ENCODE measurements at places on chromosomes 16 and 17.

GRCh38 chr16:82963653-82964052 lies 336.9 kb downstream of the CDH13 start:
- DNase-seq: no peak

- no peak for DNase-seq
These were observed 44.4 kb upstream of the ARL4D start for GRCh38 chr17:43354371-43354770.

GRCh38 chr16:20901068-20901435 lies 481 bp downstream of the LYRM1 start:
- DNase-seq: no peak

- DNase-seq: no peak
These were observed 178.7 kb downstream of the GRIN2A start for GRCh38 chr16:10003486-10003885.

DNA sequence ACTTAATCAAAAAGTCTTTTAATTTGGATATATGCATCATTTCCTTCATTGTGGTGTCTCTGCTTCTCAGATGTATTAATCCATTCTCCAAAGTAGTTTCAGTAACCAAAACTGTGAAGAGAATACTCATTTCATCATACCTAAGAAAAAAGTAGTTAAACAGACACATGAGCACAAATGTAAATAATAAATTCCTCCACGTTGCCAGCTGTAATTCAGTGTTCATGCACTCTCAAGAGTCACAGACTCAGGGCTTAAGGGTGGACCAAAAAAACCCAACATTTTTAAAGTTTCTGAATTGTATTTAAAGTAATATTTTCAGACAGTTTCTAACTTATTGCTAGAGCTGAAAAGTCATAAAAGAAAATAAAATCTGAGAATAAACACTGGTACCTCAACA lies 19.0 kb downstream of the POLG2 start:
- DNase-seq: no peak

GRCh38 chr17:2385240-2386210 lies 15.3 kb downstream of the MNT start:
- DNase-seq: no peak

DNA sequence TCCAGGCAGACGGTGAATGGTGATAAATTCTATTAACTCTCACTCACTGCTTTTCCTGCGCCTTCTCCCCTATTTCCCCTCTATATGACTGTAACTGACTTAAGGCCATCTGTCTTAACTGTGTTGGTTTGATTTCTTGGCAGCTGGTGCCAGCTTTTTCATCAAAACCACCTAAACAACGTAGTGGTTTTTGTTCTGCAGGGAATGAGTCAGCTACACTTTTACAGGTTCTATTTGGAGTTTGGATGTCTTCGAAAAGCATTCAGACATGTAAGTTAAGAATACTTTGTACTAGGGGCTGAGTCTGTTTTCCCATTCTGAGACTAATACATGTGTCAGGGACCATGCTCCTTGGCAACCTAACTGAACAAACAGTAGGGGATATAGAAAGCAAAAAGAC lies 8.5 kb downstream of the REXO5 start:
- no peak for DNase-seq

GRCh38 chr17:15660077-15660476 lies 24.0 kb downstream of the TRIM16 start:
- no peak for DNase-seq

GRCh38 chr17:33342025-33342424 lies 48.9 kb upstream of the ASIC2 start:
- DNase-seq: no peak

- DNase-seq: no peak
These were observed 541 bp downstream of the GPT2 start for GRCh38 chr16:46884513-46885293.

GRCh38 chr16:53583401-53583800 lies 80.4 kb upstream of the AKTIP start:
- no peak for DNase-seq

- peak; percentile 79 for DNase-seq
These were observed 30.0 kb downstream of the AXIN2 start for GRCh38 chr17:65531256-65532100.

DNA sequence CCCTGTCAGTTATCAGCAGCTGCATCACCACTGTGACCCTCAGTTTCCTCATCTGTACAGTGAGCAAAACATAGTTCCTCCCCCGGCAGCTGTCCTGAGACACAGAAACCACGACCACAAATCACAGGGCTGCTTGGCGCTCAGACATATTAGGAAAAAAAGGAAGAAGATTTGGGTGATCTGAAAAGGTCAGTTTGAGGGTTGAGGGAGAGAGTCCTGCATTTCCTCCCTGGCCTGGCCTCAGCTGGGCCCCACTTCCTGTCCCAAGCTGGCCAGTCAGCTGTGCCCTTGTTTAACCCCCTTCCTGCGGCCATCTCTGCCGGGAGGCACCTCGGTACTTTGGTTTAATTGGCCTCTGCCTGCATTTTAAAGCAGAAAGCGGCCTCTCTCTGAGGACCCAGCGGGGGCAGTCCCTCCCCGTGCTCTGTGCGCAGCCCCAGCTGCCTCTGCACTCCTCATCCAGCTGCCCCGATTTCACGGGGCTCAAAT lies 24.0 kb upstream of the CIBAR2 start:
- DNase-seq: no peak

GRCh38 chr17:82963104-82963950 lies 116.1 kb upstream of the METRNL start:
- DNase-seq: peak; percentile 32

GRCh38 chr17:44927696-44928095 lies 12.4 kb upstream of the GFAP start:
- DNase-seq: no peak
